Glomerular endothelial cell (primary cell): ENCODE measurements at places on chromosomes 11 and 22.

DNA sequence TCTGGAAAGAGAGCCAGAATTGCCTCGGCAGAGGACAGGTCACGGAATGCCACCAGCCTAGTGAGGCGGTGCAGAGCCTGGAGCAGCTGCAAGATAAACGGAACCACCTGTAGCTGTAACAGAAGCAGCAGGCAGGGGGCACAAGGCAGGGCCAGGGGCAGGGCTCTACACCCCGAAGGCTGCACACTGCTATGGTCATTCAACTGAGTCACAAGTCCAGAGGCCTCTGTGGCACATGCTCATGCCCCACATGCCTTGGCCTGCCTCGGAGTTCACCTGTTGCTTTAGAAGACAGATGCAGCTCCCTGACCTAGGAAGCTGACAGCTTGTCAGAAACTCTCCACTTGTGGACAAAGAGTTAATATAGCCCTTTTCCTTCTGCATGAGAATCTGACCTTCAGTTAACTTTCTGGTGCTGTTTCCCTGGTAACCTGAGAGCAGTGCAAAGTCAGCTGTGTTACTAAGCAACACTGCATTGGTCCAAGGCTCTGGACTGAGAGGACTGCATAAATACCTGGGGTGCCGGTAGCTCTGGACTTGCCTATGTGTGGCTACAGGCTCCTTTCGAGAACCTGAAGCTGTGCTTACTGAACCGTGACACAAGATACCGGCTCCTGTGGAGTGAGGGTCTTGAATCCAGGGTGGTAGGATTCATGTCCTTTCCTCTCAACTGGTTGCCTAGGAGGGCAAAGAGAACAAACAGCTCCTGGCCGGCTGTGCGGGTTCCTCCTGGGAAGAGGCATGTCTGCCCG, 10.5 kb downstream of the COMMD9 start:
- DNase-seq, result no peak

DNA sequence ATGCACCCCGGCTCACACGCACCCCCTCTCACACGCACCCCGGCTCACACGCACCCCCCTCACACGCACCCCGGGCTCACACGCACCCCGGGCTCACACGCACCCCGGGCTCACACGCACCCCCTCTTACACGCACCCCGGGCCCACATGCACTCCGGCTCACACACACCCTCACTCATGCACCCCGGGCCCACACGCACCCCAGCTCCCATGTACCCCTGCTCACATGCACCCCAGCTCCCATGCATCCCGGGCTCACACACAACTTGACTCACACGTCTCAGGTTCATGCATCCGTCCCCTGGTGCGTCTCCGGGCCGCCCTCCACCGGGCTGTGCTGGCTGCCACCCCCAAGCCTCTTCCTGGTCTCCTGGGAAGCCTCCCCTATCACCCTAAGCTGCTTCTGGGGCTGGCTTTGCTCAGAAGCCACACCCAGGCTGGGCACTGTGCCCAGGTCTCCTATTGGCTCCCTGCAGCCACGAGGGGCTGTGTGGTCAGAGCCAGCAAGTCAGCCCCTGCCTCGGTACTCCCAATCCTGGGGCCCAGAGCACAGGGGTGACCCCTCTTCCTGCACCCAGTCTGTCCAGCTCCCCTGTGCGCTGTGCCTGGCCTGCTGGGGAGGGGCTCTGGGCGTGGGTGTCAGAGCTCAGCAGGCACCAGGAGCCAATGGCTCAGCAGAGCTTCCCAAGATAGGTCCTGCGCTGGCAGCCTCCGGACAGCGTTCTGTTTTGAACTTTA, 16.9 kb downstream of the TSPAN4 start:
- DNase-seq, result no peak

DNA sequence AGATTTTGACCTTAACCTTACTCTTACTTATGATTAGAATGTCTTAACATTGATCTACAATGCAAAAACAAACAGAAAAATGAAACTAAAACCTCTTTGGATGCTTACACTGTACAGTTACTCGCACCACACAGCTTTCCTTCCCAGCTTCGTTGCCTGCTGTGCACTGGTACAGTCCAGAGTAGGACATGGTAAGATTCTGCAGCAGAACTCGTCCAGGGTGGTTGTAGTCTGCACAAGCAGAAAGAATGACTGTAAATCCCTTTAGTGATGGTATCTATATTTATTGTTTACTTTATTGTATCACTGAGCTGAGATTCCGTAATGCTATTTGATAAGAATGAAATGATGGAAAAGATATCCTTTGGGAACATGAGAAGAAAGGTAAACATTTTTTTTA, 21.0 kb upstream of the HSPA8 start:
- no peak for DNase-seq

DNA sequence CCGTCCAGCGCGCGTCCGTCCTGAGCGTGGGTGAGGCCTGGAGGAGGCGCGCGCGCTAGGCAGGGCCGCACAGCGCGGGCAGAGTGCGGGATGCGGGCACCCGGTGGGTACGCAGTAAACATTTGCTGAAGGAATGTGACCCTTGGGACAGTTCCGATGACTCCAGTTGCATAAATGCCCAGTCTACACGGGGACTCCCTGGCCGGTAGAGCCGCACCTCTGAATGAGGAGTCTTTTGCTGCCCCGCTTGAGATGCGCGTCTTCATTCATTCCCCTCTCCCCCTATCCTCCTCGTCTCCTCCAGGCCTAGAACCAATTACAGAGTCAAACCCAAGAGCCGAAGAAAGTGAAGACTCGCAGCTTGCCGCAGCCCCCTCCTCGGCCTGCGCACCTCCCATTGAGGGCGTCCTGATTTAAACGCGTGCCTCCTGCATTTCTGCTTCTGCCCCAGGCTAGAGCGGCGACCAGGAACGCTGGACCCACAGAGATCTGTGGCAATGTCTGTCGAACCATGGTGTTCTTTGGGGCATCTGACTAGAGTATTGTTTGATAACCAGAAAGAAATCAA, 729 bp upstream of the CHKB start:
- DNase-seq, result no peak

DNA sequence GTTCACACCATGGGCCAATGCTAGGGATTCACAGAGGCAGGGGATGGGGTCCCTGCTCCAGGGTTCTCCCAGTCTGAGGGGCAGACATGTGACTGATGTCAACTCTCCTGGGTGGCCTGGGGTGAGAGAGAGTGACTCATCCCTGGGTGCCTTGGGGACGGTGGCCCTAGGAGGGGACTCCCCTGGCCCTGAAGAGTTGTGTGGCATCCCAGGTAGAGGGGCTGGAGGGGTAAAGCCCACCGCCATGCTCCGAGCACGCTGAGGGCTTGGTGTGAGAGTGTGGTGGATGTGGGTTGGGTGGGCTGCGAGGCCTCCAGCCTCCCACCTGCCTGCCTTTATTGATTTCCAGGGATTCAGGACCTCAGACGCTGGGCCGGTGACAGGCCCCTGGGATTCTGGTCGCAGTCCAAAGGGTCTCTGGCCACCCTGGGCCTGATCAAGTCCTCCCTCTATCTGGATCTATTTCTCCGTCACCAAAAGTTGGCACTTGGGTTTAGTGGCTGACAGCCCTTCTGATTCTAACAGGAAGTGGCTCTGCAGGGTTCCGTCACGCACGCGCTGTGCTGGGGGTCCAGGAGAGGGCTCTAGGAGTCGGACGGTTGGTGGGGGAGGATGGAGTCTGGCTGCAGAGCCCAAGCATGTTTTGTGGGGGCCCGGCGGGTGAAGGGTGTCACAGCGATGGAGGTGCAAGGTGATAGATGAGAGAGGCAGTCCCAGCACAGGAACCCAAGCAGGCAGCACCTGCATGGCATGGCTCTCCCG, 27.3 kb upstream of the WNT7B start:
- DNase-seq, result no peak

DNA sequence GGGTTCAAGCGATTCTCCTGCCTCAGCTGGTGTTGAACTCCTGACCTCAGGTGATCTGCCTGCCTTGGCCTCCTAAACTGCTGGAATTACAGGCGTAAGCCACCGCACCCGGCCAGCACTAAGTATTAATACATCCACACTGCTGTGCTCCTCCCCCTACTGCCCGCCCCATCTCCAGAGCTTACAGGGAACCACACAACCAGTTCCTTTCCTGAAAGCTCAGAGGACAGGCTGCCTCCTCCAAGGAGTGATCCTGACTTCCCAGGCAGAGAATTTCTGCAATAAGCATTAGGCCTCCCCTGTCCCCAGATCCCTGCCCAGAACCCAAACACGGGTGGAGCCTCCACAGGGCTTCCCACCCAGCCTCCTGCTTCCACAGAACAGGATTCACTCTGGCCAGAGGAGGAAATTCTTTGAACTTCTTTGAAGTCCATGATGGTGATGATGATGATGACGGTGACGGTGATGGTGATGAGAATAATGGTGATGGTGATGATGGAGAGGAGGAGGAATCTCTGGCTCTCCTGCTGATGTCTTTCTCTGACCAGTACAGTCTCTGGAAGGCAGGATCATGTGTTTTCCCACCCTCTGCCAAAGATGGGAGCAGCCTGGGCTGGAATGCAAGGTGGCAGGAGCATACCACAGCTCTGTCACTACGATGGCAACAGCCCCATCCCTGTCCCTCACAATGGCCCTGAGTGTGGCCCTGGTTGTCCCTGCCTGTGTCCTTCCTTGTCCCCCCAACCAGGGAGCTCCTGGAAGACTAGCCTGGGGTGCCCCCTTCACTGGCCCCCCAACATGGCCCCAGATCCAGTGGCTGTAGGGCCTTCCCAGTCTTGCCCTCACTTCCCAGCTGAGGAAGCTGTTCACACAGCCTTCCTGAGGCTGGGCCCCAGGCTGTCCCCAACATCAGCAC, 33.5 kb upstream of the CSNK1E start:
- DNase-seq, result no peak

GRCh38 chr11:94433049-94433448, 31.8 kb upstream of the GPR83 start:
- no peak for DNase-seq

DNA sequence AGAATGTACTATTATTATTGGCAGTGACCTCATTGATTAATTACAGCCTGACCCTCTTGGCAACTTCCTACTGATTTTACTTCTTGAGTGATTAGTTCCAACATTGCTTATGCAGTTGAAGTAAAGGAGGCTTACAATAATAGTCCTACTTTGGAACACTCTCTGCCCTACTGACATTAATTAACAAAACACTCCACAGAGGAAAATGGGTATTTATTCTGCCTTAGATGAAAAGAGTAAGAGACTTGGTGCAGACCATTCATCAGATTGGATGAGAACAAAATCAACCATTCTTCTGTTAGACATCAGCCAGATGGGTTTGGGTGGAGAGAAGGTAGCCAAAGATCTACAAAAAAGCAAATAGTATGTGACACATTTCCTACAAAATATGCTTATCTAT, 363.8 kb downstream of the FAT3 start:
- DNase-seq, result no peak

GRCh38 chr11:67642173-67643120, 2.9 kb upstream of the TBX10 start:
- DNase-seq, result no peak

DNA sequence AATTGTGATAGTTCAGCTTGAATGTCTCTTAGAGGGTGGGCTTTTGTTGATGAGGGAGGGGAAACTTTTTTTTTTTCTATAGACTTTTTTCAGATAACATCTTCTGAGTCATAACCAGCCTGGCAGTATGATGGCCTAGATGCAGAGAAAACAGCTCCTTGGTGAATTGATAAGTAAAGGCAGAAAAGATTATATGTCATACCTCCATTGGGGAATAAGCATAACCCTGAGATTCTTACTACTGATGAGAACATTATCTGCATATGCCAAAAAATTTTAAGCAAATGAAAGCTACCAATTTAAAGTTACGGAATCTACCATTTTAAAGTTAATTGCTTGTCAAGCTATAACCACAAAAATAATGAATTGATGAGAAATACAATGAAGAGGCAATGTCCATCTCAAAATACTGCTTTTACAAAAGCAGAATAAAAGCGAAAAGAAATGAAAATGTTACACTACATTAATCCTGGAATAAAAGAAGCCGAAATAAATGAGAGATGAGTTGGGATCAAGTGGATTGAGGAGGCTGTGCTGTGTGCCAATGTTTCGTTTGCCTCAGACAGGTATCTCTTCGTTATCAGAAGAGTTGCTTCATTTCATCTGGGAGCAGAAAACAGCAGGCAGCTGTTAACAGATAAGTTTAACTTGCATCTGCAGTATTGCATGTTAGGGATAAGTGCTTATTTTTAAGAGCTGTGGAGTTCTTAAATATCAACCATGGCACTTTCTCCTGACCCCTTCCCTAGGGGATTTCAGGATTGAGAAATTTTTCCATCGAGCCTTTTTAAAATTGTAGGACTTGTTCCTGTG, 3.9 kb downstream of the MALAT1 start:
- no peak for DNase-seq

GRCh38 chr11:132718711-132719671, 813.3 kb downstream of the OPCML start:
- no peak for DNase-seq

- DNase-seq, result no peak
Measured at GRCh38 chr22:30214703-30215407, 31.7 kb downstream of the LIF start.

DNA sequence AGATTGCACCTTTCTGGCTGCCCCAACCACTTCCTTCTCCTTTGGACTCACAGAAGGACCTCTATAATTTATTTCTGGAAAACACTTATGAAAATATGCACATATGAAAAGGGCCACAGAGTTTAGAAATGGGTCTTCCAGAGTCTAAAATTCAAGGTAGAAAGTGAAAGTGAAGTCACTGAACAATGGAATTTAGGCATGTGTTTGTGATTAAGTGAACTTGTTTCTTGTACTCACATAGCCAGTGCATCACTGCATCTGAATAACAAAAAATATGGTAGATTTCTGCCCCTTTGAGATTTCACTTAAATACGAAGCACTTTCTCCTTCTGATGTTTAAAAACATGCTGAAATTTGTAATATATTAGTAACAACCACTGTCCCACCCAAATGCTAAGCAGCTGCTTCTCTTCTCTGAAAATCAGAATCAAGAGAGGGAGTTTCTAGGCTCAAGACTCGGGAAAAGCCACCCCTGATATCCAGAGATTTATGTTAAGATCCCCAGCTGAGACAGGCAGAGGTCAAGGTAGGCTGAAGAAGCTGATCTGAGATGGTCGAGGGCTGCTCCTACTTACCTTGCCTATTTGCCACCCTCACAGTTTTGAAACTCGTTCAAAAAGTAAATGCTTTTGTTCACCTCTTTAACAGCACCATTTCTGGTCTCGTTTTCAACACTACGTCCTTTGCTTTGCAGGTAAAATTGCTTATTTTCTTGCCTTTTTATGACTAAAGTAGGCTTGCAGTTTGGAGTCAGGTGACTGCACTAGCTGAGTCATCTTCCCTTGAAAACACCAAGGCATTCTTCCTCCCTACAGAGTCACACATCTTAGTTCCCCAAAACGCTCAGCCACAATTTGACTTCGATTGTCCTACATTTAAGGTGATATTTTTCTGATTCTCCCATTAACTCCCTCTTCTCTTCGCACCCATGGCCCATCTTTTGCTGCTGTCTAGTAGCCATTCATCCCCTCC, at the start of gene XKR3:
Gene XKR3 (minus strand): TSS at position 696 of the 972 bp plus-strand sequence. CDS start 17,338 bp downstream, outside the sequence.
- DNase-seq, result no peak

- no peak for DNase-seq
Measured at GRCh38 chr11:43541993-43542392, 138.5 kb upstream of the HSD17B12 start.

GRCh38 chr11:112307616-112308015, 47.0 kb upstream of the PLET1 start:
- DNase-seq, result no peak

DNA sequence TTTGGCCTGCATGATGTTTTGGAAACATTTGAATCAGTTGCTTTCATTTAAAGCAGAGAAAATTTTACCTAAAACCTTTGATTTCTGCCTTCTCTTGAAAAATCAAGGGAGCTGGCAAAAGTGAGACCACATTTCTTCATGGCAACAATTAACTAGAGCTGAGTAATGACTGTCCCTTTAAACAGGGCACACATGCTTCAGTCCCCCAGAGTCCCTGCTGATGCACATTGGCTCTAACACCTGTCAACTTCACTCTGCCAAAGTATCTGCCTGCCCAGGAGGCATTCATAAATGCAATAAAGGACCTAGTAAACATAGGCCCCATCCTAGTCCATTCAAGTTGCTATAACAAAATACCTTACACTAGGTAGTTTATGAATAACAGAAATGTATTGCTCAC, 87.1 kb upstream of the LDLRAD3 start:
- no peak for DNase-seq
